ENCODE measurements at places on chromosomes 11 and 22.

DNA sequence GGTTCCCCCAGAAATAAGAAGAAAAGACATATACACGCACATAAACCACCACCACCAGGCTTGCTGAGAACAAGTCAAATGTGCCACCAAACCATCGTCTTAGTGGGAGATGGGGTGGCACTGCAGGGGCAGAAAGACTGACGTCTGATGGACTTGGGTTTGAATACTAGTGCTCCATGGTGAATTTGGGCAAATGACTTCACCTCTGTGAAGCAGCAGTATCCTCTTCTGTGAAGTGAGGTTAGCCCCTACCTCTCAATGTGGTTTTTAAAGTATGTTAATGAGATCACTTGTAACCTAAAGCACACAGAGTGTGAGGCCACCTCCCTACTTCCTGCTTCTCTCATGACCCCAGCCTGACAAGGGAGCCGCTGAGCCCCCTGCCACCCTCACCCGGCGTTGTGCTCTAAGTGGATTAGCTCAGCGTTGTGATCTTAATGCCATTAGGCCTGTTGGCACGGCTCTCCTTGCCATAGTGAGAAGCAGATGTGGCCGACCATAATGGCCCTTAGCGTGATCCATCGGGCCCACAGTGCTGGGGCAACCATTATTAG lies 14.4 kb downstream of the ZBTB16 start:
- no peak for DNase-seq

GRCh38 chr22:29885610-29886009 lies 2.6 kb downstream of the MTMR3 start:
- DNase-seq = no peak

DNA sequence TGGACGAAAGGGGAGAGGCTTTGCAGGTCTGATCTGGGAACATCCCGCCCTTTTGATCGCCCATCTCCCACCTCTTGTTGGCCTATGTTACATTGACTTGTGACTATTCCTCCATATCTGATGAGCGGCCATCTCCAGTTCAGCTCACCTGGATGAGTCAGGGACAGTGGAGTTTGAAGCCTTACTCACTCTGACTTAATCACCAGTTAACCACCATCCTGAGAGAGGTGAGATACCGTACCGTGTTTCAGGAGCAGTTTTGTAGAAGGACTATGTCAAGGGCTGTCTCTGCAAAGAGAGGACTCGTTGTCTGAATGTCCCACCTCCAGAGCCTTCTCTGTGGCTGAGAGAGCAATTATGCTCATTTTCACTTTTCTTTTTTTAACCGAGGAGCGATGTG lies 771.7 kb downstream of the NTM start:
- DNase-seq = no peak

- DNase-seq = no peak
These were observed 117.3 kb upstream of the TEAD1 start for GRCh38 chr11:12556788-12557384.

GRCh38 chr11:66542362-66542761 lies 3.5 kb downstream of the ZDHHC24 start:
- no peak for DNase-seq

DNA sequence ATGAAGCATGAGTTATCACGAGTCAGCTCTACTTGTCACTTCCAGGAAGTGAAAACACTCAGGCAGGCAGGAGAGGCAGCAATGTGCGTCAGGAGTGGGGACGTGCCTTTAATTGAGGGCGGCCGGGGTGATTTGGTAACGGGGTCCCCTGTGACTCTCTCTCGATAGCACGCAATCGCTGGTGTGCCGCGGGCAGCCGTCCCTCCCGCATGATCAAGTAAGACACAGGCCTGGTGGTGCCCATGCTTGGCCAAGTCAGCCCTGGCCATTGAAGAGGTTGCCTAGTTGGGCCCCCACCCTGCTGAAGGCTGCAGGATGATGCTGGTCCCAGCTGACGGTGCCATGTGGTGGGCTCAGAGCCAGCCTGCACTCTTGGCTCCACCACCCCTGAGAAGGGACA lies 29.7 kb downstream of the CACNG2 start:
- no peak for DNase-seq

GRCh38 chr11:1338201-1339065 lies 29.0 kb upstream of the TOLLIP start:
- peak; percentile 19 for DNase-seq

DNA sequence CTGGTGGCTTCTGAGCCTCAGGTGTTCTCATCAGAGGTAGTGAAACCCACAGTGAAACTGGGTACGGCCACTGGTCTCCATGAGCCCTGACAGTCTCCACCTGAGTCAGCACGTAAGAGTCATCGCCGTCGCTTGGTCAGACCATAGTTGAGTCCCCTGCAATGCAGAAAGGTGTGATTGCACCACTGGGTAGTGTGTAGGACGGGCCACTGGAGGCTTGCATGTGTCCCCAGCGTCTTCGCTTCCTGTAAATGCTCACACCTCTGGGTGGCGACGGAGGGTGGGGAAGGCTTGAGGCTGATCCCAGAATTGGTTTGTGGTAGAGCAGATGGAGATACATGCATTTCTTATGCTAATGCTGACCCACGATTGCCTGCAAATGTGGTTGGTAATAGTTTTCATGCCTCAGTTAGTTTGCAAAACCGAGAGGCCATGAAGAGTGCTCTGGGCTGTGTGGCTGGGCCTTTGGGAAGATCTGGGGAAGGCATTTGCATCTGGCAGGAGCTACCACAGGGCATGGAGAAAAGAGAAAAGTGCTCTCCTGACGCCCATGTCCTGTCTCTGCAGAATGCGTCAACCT lies 26.5 kb downstream of the CTTN start:
- no peak for DNase-seq

- no peak for DNase-seq
These were observed 6.2 kb downstream of the SEPTIN3 start for GRCh38 chr22:41975299-41976069.

DNA sequence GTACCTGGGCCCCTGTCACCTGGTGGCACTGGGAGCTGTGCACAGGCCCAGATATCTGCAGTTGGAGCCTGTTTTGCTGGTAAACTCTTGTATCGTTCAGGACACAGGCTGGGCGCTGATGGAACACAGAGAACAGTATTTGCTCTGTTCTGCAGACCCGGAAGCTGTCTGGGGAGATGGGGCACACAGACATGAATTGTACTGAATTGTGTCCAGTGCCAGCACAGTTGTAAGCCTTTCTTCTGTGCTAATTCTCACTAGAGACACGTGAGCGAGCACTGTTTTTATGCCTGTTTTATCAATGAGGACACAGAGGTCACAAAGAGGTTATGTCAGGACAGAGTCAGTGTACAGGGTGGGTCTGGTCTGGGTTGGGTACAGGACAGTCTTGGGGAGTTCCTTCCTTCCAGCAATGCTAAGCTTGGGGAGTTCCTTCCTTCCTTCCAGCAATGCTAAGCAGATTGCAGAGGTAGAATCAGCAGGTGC lies 24.4 kb upstream of the ACR start:
- DNase-seq = peak; percentile 13
